ENCODE measurements at places on chromosomes 1 and 21.

DNA sequence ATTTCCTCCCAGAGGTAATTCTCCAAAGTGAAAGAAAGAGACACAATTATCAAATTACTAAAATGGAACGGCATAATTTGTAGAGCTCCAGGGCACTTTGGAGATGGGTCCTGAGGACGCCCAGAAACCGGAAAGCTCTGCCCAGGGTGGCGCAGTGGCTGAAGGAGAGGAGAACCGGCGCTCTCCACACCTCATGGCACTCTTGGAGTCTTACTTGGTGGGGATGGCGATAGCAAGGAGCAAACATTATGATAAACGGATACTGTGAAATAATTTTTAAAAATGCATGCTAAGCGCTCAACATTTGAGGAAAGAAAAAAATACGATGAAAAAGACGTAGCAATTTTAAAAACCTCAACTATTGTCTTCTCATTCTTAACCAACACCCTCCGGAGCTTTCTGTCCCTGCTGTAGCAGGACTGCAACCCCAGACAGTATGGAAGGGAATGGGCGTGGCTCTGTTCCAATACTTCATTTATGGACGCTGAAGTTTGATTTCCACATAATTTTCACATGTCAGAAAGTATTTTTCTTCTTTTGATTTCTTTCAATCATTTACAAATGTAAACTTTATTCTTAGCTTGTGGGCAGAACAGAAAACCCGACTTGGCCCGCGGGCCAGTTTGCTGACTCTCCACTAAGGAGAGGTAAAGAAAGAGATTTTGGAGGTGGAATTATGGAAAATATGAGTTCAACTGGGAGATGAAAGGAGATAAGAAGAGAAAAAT is 1.1 kb downstream of the S100A11 start:
- DNase-seq = no peak

DNA sequence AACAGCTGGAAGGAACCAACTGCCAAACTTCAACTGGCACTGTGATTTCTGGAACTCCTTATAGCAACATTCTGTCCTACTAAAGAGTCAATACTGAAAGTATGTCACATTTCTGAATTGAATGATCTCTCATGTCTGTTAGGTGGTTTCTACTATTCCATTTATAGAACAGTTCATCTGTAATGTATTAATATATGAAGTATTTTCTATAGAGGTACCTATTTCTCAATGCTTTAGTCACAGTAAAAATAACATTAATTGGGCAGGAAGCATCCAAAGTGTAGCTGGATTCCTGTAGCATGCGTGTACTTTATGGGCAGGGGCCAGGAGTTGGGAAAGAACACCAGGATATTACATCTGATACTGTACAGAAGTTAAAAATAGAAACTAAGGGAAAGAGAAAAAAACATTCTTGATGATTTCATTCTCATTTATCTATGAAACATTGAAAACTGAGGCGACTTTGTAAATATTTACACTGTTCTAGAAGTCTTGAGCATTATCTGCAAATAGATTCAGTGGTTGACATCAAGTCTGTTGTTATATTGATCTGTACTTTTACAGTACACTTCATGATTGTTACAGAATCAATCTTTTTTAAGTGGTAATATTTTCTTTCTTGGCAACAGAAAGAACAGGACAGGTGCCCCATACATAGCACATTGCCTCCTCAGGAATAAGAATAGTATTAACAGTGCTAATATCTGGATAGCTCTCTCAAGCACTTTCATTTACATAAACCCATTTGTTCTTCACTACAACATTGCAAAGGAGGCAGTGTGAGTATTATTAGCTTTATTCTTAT is 6.2 kb upstream of the ZNF281 start:
- DNase-seq = peak; percentile 82

GRCh38 chr21:35257413-35257812 is 208.3 kb upstream of the RUNX1 start:
- peak; percentile 73 for DNase-seq

DNA sequence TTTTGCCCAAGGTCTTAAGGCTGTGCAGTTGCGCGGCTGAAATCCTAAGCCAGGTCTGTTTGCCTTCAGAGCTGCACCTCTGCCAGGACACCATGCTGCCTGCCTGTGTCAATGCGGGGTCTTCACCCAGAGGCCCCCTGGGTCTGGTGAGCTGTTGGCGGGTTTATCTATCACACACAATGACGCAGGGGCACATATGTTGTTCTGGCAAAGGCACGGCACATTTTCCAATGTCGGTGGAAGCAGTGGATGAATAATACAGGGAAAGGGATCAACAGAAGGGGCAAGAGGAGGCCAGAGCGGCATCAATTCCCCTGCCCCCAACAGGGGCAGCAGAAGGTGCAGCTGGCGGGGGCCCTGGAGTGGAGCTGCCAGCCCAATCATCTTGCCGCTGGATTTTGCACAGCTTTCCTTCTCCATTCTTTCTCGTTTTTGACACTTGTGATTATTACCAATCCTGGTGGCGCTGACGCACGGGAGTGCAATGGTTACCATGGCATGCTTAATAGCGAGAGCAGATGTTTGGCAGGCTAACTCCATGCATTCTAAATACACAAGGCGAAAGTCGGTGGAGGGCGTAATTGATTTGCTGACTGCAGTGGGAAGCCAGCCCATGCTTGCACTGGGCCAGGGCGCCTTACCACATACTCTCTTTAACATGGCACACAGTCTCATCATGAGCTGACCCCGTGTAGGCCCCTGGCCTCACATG is 45.8 kb upstream of the CYP2J2 start:
- no peak for DNase-seq

DNA sequence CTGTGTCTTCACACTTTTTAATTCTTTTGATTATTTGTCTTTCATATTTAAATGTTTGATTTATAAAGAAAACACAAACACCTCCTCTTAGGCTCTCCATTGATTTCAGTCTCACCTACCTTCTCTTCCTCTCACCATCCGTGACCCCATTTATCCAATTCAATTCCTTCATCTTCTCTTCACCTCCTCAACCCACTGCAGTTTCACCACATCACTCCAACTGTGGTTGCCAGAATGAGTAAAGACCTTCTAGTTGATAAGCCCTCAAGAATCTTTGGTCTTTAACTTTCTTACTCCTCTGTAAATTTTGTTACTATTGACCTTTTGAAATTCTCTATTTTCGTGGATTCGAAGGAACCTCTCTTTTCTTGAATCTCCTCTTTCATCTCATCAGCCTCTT is 260.7 kb downstream of the CHRM3 start:
- DNase-seq = no peak

- DNase-seq = no peak
Measured at GRCh38 chr1:220487297-220487820, 40.6 kb upstream of the MARK1 start.

GRCh38 chr21:38477226-38477625 is 21.1 kb downstream of the ERG start:
- DNase-seq = no peak

- DNase-seq = no peak
Measured at GRCh38 chr1:145974721-145975120, 10.2 kb downstream of the POLR3GL start.

DNA sequence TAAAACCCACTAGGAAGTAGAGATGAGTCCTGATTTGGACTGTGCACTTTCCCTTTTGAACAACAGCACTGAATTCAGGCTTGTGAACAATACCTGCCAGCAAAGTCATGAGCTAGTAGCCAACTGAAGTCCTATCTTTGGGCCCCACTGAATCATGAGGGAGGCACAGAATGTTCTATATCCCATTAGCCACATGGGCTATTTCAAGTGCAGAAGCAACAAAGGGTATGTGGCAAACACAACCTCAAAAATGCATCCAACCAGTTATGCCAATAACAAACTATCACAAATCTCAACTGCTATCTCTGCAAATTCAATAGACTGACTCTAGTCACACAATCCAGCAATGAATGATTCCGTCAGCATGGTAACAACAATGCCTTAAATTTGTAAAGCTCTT is 276.0 kb downstream of the MRPL39 start:
- no peak for DNase-seq

- no peak for DNase-seq
Measured at GRCh38 chr21:39110431-39110830, 72.8 kb downstream of the PSMG1 start.

DNA sequence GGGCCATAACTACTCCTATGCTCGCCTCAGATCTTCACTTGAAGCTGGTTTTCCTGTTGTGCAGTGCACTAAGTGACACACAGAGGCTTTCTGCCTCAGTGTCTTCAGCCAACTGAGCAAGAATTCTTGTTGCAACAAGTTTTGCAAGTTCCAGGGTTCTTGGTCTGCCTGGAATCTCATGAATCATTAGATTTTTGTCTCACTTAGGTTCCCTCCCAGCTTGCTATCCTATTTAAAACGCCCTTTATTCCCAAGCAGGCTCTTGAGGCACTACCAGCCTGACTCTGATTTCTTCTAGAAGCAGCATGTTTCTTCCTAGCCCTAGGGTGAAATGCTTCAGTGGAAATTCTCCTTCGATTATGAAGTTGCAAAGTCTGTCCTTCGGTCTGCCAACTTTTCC is 158.8 kb downstream of the C1orf21 start:
- DNase-seq = no peak

GRCh38 chr1:51843948-51844347 is 34.6 kb downstream of the NRDC start:
- DNase-seq = no peak

DNA sequence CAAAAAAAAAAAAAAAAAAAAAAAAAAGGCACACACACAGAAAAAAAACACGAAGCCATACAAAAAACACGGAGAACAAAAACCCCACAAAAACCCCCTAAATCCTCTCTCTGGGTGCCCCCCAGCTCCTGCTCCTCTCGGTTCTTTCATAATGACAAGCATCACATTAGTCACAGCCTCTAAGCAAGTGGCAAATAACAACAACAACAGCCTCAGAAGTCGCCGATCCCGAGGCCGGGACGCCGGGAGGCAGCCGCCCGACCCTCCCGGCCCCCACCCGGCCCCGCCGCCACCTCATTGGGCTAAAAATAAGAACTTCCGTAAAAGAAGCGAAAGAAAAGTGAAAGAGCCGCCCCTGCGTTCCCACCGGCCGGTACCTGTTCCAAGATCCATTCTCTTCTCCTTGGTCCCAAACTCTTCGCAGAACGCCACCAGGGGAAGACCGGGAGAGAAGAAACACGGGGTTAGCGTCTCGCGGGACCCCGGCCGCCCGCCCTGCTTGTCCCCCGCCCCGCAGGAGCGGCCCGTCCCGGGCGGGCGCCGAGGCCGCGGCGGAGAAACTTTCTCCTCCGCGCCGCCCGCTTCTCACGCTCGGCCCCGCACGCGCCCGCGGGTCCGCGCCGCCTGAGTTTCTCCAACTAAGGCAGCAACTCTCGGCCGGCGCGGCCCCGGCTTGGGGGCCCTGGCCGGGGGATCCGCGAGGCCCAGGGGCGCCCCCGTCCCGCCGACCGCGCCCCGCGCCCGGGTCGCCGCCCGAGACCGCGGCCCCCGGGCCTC is 102.8 kb downstream of the CASZ1 start:
- DNase-seq = no peak

DNA sequence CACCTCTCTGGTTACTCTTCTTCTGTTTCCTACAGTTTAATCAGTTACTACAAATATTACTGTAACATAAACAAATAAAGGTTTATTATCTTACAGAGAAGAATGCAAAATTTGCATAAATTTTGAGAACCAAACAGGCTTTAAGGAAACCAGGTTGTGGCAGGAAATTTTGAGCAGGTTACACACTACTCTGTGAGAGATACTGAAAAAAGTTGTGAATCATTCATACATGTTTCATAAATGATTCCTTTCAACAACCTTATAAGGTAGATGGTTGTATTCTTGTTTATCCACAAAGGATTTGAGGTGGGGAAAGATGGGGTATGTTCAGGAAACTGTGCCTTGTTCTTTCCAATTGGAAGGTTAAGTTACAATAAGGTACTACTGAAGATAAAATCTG is 58.6 kb downstream of the MAST2 start:
- no peak for DNase-seq

- DNase-seq = no peak
Measured at GRCh38 chr1:150235294-150235851, 539 bp downstream of the ANP32E start.

DNA sequence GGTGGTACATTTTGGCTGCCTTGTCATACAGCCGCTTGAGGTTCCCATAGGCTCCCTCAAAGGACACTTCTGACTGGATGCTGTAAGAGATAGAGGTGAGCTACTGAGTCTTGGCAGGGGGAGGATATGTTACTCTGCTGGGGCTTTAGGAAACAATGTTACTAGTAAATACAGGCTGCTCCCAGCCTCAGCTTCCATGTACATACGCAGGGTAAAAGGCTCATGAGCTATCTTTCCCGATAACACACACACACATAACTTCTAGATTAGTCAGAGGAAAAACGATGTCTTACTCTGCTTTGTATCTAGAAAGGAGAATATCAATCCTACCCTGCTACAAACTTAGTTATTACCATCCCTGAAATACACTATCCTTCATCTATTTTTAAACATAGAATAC is 14.3 kb downstream of the SMG5 start:
- no peak for DNase-seq

GRCh38 chr1:14435368-14436023 is 163.0 kb upstream of the KAZN start:
- DNase-seq = no peak

DNA sequence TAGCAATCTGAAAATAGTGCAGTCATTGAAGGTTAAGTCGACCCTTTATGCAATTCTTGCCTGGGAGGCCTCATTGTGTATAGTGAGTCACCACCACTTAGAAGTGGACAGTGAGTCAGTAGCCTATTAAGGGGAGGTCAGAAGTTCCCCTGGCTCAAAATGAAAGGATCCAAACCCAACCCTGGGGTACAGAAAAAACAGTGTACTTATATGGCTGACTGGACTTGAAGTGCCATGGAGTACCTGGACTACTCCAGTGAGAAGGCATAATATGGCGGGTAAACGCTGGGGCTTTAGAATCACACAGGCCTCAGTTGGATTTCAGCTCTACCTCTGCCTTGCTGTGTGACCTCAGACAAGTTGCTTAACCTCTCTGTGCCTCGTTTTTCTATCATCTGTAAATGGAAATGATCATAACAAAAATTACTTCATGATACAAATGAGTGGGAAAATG is 2.2 kb upstream of the BCL9 start:
- DNase-seq = no peak

GRCh38 chr1:153963030-153963849 is at the start of gene SLC39A1:
SLC39A1 (minus strand) TSS chr1:153963537; CDS start chr1:153962715, 822 bp downstream.
- DNase-seq = peak; percentile 88

- no peak for DNase-seq
Measured at GRCh38 chr1:60657926-60658325, 424.4 kb upstream of the NFIA start.

DNA sequence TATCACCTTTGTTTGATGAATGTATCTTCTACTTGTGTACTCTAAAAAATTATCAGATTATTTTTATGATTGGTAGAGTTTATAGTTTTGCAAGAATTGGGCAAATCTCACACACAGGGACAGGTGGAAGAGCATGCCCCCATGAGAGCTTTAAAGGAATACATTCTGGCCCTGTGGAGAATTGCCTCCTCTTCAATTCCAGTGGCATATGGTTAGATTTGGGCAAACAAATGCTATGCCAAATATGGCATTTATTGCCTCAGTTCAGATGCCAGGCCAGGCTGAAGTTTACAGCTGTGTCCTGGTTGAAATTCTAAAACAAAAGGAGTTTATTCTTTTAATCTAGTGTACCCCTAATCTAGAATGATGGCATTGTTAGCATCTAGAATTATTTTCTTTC is 162.4 kb upstream of the CACYBP start:
- no peak for DNase-seq

GRCh38 chr1:171748651-171749050 is 6.8 kb upstream of the VAMP4 start:
- no peak for DNase-seq
